ENCODE measurements at places on chromosomes 13 and 19.

- no peak for DNase-seq
Observed at GRCh38 chr13:34578471-34578870, 363.6 kb upstream of the NBEA start.

DNA sequence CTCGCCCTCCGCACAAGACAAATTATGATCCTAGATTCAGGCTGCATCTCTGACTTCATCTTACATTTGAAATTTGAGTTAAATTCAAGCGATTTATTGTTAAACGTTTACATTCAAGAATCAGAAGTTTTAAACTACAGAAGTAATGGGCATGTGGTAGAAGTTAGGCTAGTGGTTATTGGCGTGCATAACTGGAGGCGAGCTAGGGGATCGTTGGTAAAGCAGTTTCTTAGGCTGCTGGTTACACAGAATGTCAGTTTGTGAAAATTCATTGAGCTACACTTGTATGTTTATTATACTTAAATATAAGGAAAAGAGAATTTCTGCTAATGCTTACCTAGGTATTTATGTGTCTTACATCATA lies 733 bp upstream of the CDX2 start:
- no peak for DNase-seq

DNA sequence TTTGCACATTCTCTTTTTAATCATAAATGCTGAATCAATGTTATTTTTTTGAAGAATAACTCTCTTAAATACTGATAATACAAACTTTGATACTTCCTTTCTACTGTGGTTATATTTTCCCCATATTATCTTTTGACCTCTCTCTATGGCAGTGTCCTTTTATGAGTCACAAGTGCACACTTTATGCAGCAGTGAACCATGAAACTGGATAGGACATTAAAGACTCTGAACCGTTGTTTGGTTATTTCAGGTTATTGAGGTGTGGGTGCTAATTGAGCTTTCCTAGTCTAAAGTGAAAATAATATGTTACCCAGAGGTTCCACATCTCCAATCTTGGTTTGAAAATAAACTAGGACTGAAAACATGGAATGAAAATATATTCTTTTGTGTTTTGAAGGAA lies 71.4 kb downstream of the DGKH start:
- DNase-seq, result no peak

DNA sequence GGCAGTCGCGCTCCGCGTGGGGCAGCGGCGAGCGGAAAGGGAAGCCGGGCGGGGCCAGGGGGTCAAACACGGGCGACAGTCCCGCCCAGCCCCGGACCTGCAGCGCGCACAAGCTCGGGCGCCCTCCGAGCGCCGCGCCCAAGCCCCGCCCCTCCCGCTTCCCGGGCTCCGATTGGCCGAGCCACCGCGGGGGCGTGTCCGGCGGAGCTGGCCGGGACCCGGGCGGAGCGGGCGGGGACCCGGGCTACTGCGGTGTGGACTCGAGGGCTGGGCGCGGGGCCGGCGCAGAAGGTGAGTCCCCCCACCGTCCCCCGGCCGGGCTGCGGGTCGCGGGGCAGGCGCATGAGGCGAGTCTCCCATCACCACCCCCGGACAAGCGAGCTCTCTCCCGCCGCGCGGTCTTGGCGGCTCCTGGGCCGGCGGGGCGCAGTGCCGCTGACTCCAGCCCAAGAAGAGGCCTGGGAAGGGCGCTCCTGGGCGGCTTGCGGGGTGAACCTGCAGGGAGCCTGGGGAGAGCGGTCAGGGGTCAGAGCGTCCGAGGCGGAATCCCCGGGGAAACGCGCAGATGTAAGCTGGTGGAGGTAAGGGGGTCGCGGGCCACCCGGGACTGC lies at the start of gene PLEKHF1:
Gene PLEKHF1, plus strand, starts transcription at position 247 of the 611 bp plus-strand sequence. CDS start 8,379 bp downstream, outside the sequence.
- DNase-seq, result peak; percentile 67

DNA sequence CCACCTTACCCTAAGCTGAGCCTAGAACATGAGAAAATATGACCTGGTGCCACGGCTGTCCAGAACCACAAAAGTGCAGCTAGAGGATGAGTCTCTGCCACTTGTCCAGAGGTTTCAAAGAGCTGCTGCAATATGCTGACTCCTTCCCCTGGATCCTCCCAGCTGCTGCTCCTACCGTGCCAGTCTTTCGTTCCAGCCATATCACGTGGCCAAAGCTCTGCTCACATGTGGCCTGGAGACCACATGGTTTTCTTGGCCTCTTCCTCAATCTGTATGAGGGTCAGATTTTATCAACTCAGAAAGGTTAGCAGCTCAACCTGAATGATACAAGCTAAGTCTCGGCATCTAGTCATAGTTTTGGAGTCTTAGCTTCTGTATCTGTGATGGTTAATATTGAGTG lies 3.2 kb upstream of the SACS start:
- no peak for DNase-seq

- no peak for DNase-seq
Observed at GRCh38 chr19:44856421-44857083, 10.5 kb downstream of the NECTIN2 start.

- DNase-seq, result no peak
Observed at GRCh38 chr13:113084094-113084942, 21.3 kb upstream of the F7 start.

- no peak for DNase-seq
Observed at GRCh38 chr13:43364210-43365038, 341.0 kb downstream of the DNAJC15 start.

GRCh38 chr13:39616087-39616694 lies 13.2 kb upstream of the LHFPL6 start:
- no peak for DNase-seq

GRCh38 chr19:50897191-50897607 lies 14.0 kb downstream of the KLK4 start:
- DNase-seq, result no peak

DNA sequence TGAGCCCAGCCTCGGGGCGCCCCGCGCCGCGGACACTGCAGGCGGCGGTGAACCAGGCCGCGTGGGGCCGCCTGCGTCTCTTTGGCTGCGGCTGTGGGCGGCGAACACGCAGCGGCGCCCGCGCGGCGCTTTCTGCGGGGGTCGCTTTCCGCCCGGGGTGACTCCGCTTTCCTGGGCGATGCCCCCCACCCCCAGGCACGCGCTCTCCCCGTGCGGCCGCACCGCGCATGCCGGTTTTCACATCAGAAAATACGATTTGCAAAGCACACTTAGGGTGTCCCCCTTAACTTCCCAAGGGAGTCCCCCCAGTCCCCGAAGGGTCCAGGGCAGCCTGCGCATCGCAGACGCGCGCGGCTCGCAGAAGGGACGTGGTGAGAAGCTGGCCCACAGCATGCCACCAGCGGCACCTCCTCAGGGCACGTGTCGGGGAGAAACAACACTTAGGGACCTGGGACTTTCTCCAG lies 5.3 kb downstream of the F7 start:
- DNase-seq, result no peak

DNA sequence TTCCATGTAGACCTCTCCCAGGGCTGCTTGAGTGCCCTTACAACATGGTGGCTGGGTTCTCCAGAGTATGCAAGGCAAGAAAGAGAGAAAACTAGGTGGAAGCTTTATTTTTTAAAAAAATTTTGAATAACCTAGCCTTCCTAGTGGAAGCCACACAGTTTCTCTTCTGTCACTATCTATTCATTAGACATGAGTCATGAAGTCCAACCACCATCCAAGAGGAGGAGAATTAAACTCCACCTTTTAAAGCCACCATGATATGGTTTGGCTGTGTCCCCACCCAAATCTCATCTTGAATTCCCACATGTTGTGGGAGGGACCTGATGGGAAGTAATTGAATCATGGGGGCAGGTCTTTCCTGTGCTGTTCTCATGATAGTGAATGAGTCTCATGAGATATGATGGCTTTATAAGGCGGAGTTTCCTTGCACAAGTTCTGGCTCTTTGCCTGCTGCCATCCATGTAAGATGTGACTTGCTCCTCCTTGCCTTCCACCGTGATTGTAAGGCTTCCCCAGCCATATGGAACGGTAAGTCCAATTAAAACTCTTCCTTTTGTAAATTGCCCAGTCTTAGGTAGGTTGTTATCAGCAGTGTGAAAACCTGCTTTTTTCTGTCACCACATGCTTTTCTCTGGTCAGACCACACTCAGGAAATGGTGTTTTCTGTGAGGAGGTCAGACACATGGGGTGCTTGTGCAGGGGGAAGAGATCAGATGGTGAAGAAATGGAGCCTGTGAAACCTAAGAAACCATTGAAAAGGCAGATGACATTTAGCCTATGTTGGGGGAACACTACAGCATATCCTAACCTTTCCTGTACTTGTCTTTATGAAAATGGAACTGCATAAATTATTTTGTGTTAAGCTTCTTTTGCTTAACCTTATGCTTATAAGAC lies 57.7 kb downstream of the ANKRD10 start:
- DNase-seq, result no peak

DNA sequence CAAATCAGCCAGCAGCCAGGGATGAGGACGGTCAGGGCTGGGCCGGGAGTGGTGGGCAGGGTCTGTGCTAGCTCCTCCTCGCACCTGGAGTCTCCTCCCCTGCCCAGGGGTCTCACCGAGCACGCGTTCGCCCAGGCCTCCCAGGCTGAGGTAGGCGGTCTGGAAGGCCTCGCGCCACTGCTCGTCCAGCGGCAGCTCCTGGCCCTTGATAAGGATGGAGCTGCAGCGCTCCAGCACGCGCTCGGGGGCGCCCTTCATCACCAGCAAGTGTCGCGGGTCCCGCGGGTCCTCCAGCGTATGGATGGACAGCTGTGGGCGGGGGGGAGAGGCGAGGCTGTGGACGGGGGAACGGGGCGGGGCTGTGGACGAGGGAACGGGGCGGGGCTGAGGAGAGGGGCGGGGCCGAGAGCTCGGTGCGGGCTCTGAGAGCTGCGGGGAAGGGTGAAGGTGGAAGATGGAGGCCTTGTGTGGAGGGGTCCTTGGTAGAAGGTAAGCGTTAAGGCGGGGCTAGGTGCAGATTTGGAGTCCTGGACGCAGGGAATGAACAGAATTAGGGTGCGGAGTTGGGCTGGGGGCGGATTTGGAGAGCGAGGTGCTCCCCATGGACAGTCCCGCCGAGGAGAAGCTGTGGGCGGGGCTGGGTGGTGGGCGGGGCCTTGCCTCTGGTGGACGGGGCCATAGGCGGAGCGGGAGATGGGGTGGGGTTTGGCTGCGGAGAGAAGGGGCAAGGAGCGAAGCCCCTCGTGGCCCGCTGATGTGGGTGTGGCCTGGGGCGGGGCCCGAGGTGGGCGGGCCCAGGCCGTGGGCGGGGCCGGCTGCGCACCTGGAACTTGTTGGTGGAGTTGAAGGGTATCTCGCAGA lies 5.7 kb downstream of the ATP4A start:
- peak; percentile 29 for DNase-seq

DNA sequence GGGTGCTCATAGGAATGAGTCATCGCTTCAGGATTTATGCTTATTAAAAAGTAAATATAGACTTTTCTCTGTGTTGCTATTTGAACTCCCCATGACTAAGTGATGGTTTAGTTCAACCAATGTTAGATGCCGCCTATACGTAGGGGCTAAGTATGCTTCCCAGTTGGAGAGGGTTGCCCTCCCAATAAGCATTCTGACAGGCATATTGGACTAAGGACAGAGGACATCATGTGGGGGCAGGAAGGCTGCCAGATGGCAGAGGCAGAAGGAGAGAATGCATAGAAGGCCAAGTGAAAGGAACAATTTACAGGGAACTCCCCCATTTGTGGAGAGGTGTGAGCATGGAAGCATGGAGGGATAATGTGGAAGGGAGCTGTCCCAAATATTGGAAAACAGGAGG lies 318.4 kb upstream of the OBI1 start:
- DNase-seq, result no peak

- no peak for DNase-seq
Observed at GRCh38 chr13:98570929-98571372, 6.0 kb downstream of the STK24 start.

GRCh38 chr19:53864308-53864836 lies 3.3 kb upstream of the MYADM start:
- DNase-seq, result no peak

DNA sequence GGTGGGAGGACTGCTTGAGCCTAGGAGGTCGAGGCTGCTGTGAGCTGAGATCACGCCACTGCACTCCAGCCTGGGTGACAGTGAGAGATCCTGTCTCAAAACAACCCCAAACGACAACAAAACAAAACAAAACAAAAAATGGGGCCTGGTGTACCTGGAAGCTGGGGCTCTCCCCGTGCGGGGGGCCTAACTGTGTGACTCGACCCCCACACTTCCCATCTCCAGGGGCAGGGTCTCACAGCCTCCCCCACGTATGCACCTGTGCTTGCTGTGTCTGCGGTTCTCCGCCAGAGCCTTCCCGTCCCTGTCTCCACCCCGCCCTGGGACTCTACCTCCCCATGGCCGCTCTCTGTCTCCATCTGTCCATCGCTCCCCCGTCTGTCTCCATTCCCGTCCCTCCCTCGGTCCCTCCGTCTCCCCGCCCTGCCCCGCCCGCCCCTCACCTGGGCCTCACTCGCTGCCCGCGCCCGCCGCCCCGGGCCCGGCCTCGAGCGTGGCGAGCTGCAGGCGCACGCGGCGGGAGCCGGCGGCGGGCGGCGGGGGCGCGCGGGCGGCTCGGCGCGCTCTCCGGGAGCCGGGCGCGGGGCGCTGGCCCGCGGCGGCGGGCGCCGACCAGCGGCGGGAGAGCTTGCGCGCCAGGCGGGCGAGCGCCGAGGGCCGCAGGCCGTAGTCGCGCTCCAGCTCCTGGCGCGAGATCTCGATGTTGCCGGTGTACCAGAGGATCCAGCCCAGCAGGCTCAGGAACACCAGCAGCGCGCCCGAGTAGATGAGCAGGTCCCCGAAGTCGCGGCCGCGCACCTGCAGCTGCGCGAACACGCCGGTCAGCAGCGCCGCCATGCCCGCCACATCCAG lies 587 bp downstream of the TMEM238 start:
- DNase-seq, result peak; percentile 27

GRCh38 chr13:112615391-112615790 lies 27.4 kb upstream of the TUBGCP3 start:
- no peak for DNase-seq

- DNase-seq, result no peak
Observed at GRCh38 chr13:91368101-91368500, 20.6 kb downstream of the MIR17HG start.

- no peak for DNase-seq
Observed at GRCh38 chr13:114068656-114069318, 63.6 kb downstream of the RASA3 start.

DNA sequence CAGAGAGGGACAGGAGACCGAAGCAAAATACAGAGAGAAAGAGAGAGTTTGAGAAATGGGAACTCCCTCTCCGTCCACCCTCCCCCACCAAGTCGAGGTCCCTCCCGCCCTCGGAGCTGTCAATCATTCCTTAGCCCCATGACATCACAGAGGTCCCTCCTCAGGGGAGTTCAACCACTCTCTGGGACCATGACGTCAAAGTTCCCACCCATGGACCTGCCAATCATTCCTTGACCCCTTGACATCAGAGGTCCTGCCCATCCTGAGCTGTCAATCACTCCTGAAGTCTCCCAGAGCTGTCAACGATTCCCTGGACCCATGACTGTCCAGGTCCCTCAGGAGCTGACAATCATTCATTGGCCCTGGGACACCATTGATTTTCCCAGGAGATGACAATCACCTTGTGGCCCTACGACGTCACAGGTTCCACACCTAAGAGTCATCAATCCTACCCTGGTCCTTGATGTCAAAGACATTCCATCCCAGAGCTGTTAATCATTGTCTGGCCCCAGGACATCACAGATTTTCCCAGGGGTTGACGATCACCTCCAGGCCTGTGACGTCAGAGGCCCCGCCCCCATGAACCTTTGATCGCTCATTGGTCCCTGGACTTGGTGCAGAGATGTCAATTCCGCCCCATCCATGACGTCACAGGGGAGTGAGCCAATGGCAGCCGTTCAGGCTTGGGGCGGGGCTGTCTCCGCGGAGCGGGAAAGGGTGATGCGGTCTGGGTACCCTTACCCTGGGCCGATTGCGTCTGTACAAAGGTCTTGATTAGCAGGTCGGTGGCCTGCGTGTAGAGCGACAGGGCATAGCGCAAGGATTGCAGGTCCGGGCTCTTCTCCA lies 61.7 kb downstream of the COLGALT1 start:
- DNase-seq, result no peak
